ENCODE measurements at places on chromosomes 11 and 22.

- DNase-seq = no peak
Observed at GRCh38 chr11:33700063-33700501, 544 bp downstream of the C11orf91 start.

DNA sequence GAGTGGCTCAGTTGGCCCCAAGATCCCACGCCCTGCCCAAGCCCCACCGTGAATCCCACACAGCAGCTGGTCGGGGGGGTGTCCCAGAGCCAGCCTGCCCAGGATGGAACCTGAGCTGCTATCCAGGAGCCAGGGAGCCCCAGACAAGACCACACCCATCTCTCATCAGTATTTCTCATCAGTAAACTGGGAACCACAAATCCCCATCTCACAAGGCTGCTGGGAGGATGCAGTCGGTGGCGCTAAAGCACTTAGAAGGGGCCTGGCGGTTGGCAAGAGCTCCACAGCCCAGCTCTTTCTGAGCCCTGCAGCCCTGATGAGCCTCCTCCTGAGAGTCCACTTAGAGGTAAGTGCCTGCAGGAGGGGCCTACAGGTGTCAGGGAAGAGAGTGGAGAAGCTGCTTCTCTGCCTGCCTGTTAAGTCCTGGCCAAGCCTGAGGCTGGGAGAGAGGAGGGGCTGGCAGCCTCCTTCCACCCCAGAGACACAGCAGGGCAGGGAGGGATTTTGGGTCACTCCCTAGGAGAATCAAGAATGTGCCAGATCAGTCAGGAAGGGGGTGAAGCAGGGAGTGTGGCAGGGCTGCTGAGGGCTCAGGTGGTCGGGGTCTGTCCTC, 6.1 kb downstream of the FADS3 start:
- DNase-seq = no peak

- no peak for DNase-seq
Observed at GRCh38 chr11:114081641-114082414, 22.3 kb downstream of the ZBTB16 start.

- no peak for DNase-seq
Observed at GRCh38 chr11:30431127-30431814, 108.4 kb downstream of the ARL14EP start.

DNA sequence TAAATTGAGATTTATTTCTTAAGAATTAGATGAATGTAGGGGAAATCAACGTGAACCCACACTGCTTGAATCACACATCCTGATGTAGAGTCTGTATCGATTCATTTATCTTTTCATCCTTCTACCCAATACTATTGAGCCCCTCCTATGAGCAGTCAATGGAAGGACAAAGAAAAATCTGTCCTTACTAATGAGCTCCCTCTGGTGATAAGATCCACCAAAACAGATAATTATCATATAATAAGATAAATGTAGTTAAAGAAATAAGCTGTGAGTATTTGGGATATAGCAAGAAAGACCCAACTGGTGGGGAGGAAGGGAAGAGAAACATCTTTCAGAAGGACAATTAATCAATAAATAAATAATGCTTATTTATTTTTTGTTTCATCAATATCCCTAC, 385.1 kb upstream of the CCDC90B start:
- DNase-seq = no peak

DNA sequence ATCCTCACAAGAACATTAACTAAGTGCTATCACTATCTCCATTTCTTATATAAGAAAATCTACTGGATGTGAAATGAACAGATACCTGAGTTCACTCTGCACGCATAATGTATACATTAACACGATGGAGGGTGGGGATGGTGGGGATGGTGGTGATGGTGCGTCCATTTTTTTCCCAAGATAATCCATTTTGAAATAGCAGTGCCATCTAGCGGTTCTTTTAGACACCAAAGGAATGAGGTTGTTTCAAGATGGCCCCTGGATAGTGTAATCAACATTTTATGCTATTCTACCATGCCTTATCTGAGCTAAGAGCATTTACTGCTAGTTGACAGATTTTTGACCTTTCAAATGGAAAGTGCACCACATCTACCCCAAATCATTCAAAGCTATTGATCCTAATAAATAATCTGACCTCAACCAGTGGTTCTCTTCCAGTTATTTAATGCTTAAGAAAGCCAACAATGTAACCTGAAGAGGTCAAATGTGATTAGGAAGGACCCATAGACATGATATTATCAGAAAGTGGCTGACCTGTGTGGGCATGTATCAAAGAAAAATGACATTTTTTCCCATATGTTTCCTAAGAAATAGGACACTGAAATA, 714.7 kb upstream of the TENM4 start:
- no peak for DNase-seq

GRCh38 chr11:130631119-130631518, 182.7 kb downstream of the ADAMTS15 start:
- DNase-seq = no peak

DNA sequence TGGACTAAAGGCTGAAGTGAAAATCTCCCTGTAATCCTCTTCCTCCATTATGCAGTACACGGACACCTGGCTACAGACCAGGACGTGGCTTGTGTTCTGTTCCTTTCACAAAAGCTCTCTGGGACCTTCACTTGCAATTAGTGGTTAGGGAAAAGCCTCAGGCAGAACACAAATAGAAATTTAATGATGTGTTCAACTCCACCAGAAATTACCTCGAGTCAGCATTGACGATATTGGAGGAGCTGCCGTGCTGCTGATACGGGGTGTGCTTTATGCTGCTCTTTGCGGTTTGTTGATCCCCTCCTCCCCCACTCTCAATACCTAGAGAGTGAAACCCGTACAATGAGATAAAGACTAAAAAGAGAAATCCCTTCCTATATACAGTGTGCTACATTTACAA, 48.9 kb downstream of the POLD3 start:
- DNase-seq = no peak

GRCh38 chr22:22030493-22031182, 48.1 kb upstream of the TOP3B start:
- peak; percentile 51 for DNase-seq

GRCh38 chr22:41446639-41447434, at the start of gene TOB2:
Gene TOB2 (minus strand): TSS chr22:41446801. CDS start chr22:41437345, 9,456 bp downstream.
- DNase-seq = peak; percentile 60

DNA sequence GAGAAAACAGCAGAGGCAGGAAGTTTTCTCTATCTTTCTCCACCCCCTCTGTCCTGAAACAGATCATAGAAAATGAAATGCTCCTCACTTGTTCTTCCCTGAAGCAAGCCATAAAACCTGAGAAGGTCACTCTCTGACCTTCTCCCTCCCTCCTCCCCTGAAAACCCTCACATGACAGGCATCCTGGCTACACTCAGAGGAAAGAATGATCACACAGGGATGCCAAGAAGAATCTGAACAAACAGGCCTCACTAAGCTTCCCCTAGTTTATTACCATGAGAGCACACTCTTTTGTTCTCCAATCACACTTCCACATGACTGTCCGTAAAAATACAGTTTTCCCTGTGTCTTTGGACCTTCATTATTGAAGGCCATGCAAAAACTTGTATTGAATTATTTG, 300.1 kb downstream of the BUD13 start:
- no peak for DNase-seq

- no peak for DNase-seq
Observed at GRCh38 chr22:40270031-40270430, 76.3 kb upstream of the ADSL start.

- DNase-seq = no peak
Observed at GRCh38 chr22:39847477-39847876, 46.1 kb downstream of the ENTHD1 start.

GRCh38 chr11:3341298-3341697, 37.6 kb downstream of the ZNF195 start:
- DNase-seq = peak; percentile 2

DNA sequence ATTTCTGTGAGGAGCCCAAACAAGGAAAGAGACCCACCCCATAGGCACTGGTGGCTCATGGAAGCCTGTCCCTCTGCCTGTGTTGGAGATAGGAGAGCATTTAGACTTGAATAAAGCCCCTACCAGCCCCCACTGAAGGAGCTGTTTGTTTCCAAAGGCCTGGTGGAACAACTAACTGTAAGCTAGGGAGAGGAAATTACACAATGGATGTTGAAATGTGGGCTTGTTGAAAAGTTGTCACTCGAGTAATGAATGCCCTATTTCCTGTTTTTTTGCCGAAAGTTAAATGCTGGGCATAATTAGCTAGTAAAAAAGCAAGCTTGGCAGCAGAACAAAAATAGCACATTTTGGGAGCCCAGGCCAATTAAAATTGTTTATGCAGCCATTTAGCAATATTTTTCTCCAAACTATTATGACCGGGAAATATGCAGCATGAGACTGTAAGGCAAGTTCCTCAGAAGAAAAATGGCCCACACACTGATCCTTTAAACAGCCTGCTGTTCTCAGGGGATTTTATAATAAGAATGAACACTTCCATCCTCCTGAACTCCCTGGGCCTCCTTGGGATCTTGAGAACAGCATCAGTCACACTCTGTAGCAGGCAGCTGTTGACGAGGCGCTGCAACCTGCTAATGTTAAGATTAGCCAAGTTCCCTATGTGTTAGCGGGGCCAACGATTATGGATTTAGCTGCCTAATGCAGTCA, 38.6 kb upstream of the LMO2 start:
- no peak for DNase-seq

- DNase-seq = no peak
Observed at GRCh38 chr22:32804531-32805360, 3.2 kb downstream of the TIMP3 start.

DNA sequence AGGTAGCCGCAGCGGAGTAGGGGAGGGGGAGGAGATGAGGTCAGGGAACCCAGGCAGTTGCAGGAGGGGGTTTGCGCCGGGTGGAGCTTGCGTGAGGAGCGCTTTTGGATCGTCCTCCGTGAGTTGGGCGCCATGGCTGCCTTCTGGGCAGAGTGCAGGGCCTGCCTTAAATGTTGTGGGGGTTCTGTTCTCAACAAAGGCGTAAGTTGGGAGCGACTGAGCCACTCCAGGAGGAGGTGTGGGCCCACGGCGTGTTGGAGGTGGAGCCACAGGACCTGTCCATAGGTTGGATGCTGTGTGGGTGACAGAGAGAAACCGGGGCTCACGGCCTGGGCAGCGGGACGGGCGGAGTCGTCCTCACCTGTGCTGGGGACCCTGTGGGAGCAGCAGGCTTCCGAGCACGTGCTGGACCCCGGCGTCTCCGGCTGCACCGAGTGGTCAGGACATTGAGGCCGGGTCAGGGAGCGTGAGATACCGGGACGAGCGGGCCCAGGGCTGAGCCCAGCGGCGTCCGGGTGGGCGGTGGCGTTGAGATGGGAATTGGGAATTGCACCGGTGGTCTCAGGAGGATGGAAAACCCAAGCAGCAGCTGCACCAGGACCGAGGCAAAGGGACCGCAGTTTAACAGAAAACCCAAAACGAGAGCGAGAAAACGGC, 977 bp upstream of the PGGHG start:
- DNase-seq = no peak

GRCh38 chr11:17915500-17916143, 97.2 kb downstream of the SERGEF start:
- DNase-seq = no peak

DNA sequence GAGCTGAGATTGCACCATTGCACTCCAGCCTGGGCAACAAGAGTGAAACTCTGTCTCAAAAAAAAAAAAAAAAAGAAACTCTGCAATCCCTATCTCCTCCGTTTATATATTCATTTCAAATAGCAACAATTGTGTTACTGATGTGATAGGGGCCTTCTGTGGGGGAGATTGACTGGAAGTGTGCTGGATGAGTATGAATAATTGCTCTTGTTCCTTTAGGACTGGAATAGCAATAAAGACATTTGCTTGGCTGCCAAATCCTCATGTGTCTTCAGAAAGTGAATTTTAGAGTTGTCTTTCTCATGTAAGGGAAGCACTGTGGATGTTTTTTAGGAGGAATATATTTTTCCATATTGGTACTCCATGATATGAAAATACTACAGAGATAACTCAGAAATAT, 21.1 kb upstream of the ME3 start:
- DNase-seq = no peak

DNA sequence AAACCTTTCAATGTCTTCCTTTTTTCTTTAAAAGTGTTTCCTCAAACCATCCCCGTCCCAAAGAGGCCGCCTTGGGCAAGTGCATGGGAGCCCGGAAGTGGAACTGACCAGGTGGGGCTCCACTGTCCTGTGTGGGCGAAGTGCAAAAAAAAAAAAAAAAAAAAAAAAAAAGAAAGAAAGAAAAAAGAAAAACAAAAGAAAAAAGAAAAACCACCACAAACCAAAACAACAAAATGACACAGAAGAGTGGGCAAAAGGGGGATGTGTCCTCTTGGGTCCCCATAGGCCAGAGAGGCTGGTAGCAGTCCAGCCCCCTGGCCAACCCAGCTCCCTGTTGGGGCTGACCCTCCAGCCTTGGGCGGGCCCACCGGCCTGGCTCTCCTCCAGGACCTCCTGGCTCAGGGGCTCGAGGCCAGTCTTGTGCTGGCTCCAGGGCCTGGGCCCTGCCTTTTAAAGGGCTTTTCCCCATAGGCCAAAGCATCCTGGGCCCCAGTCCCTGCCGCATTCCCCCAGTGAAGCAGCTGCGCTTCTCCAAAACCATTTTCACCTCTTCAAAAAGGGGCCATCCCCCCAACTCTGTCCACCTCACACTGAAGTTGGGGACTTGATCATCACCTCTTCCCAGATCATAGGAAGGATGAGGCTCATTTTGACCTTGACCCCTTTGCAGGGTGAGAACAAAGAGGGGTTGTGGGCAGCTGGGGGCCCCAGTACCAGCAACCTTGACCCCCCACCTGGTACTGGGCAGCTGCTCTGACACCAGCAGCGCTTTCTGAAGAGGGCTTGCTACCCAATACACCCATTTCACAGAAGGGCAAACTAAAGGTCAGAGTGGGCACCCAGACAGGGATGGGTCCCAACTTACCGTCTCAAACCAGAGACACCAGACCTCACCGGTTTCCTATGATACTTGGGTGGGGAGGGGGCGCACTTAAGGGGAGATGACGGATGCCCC, 9.4 kb downstream of the CBX6 start:
- no peak for DNase-seq

DNA sequence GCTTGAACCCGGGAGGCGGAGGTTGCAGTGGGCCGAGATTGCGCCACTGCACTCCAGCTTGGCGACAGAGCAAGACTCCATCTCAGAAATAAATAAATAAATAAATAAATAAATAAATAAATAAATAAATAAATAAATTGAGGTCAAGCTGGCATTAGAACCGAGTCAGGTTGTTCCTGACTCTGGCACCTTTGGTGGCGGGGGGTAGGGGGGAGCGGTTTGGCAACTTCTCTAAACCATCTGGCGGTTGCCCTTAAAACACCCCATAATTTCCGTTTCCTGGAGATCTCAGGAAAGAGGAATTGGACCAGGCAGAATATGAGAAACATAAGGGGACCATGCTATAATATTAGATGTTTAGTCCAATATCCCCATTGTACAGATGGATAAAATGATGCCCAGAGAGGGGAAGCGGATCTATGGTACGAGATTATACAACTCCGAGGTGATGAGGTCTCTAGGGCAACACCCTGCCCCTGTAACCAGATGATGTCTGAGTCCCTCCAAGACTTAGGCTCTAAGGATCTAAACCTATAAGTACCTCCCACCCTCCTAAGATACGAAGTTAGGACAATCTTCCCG, 785 bp downstream of the CLPB start:
- no peak for DNase-seq

DNA sequence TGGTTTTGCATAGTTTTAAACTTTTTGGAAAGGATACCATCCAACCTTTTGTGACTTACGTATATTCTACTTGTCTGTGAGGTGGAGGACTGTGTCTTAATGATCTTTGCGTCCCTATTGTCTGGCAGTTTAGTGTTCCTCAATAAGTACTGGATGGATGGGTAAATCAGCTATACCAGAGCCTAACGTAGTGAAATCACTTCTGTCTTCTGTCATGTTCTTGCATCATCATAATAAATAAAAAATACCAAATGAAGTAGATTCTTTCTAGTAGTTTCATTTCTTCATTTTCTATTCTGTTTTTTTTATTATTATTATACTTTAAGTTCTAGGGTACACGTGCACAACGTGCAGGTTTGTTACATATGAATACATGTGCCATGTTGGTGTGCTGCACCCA, 66.4 kb downstream of the ACER3 start:
- no peak for DNase-seq
